ENCODE measurements at places on chromosomes 2 and 18.

GRCh38 chr2:47690132-47690531, 92.8 kb upstream of the MSH6 start:
- DNase-seq = no peak

DNA sequence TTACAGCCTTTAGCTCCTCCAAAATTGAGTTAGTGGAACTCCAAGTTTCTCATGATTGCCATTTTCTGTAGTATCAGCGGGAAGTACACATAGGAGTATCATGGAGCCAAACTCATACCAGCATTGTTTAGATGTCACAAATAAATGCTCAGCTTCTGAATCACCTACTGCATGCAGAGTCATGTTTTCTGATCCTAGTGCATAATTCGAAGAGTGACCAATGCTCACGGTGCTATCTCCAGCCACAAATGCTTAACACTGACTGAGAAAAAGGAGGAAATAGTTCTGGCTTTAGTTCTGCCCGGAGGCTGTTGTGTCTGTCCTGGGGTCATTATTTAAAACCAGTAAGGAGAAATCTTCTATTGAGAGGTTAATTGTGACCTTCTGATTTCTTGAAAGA, 45.4 kb upstream of the LRATD1 start:
- DNase-seq = no peak

GRCh38 chr2:167550448-167550847, 662.2 kb downstream of the XIRP2 start:
- DNase-seq = peak; percentile 31

DNA sequence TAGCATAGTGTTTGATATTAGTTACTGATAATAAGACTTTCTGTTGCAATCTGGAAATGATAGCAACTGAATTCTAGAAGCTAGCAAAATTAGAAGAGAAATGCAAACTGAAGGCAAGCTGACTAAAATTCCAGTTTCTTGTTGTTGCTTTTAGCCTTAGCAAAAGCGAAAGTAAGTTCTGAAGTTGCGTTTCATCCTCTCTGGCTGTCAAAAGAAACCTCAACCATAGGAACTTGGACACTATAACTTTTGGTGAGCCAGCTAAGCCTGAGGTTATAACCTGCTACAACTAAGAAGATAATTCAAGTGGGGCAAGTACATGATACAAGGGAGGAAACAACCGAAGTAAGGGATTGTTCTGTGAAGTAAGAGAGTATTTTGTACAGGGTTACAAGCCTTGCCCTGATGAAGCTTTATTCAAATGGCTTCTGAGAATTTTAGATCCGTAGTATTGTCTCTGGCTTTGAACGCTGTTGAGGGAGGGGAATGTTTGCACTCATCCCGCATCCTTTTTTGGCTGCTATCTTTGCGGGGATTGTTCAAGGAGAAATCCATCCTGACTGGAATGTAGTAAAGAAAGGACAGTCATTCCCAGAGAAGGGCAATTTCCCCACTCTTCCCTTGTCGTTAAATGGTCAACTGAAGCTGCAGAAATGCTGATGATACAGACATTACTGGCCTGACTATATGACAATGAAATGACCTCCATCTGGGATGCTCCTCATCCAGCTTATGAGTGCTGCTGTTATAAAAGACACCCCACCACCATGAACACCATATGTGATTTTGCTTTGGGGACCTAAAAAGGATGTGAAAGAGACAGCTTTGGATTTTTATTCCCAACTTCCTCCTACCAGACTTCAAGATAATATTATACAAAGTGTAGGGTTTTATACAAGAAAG, 7.0 kb upstream of the TMX3 start:
- no peak for DNase-seq

- DNase-seq = no peak
Measured at GRCh38 chr18:73683409-73684238, 464.0 kb downstream of the FBXO15 start.

- no peak for DNase-seq
Measured at GRCh38 chr2:177496921-177497320, 104.3 kb downstream of the AGPS start.

DNA sequence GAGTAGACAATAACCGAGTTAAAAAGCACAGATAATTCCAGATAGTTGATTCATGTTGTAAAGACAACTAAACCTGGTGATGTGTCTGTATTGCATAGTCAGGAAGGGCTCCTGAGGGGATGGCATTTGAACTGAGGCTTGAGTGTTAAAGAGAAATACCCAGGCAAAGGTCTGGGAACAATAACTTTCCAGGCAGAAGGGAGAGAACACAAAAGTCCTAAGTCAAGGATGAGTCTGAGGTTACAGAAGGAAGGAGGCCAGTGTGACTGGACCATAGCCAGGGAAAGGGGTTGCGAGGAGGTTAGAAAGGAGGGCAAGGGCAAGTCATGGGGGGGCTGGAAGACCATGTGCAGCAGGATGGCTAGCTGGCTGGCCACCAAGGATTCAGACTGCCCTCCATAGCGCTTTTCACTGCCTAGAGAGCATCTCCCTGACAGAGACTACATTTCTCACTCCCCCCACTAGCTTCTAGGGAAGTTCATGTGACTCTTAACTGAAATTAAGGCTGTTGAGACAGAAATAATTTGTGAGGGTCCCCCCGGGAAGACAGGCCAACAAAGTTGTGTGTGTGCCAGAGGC, 135.5 kb upstream of the CREB1 start:
- DNase-seq = no peak

DNA sequence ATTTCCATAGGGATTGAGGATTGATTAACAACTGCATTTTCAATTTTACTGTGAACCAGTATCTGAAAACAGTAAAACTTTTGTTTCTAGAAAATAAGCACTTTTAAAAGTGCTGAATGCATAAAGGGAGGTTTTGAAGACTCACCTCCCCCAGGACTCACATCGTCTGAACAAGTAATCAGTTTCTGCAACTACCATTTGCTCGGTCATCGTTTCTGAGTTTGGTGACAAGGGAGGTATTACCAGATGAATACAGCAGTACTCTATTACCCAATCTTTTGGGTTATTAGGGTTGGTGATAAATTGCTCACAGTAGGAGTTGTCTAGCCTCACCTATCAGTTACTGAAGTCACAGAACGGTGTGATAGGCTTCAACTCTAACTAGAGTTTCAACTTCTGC, 234.5 kb upstream of the FN1 start:
- no peak for DNase-seq

GRCh38 chr18:76518123-76518859, 23.2 kb upstream of the ZNF516 start:
- DNase-seq = no peak

GRCh38 chr2:181954538-181954883, 31.1 kb upstream of the PPP1R1C start:
- no peak for DNase-seq

- no peak for DNase-seq
Measured at GRCh38 chr2:180842461-180842860, 137.9 kb upstream of the UBE2E3 start.

- no peak for DNase-seq
Measured at GRCh38 chr2:114083717-114084387, 194.0 kb downstream of the ACTR3 start.

GRCh38 chr2:128374001-128374710, 55.5 kb upstream of the HS6ST1 start:
- DNase-seq = no peak

- DNase-seq = no peak
Measured at GRCh38 chr2:230262246-230262645, 36.7 kb downstream of the SP140 start.

- DNase-seq = no peak
Measured at GRCh38 chr2:177579486-177580036, 187.0 kb downstream of the AGPS start.

GRCh38 chr2:65276609-65277008, 49.0 kb downstream of the ACTR2 start:
- no peak for DNase-seq

- DNase-seq = no peak
Measured at GRCh38 chr18:10591896-10592295, 66.1 kb downstream of the NAPG start.

GRCh38 chr2:14632133-14632936, at the start of gene LRATD1:
TSS of gene LRATD1 (plus strand) at chr2:14632717. CDS start at chr2:14633980, 1,263 bp downstream.
- DNase-seq = peak; percentile 90

DNA sequence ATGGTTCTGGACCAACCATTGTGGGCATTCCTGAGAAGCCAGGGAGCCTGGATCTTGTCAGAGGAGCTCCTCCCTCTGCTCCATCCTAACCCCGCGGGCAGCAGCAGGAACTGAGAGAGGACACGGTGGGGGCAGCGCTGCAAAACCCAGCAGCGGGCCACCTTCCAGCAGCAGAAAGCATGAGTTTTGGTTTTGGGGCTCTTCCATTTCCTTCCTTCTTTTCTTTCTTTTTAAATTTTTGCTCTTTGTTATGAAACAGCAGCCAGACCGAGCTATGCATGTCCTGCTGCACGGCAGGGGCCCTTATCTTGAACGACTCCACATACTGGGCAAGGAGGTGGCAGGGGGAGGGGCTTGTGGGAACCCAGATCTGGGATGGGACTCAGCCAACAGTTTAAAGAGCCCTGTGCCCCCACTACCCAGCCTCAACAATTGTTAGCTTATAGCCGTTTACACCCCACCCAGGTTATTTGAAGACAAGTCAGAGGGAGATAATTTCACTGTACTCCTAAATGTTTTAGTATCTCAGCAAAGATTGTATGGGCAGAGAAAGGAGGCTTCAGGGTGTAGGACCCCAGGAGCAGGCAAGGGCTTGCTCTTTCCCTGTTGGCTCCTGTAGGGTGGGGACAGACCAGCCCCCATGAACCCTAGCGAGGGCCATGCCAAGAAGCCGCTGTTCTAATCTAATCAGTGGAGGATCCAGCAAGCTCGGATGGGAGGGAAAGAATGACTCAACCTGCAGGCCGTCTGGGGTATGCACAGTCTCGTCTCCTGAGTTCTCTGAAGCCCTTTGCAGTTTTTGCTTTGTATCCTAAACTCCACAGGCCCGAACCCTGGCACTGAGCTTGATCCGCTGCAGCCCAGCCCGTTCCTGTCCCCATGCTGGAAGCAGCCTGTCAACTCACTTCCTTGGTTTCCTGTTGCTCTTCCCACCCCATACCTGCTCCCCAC, 75.3 kb downstream of the LRRFIP1 start:
- DNase-seq = no peak

- no peak for DNase-seq
Measured at GRCh38 chr2:168889635-168890005, 610 bp downstream of the SPC25 start.

GRCh38 chr2:190875891-190876290, 4.7 kb upstream of the GLS start:
- no peak for DNase-seq

GRCh38 chr2:46041434-46041833, 255.8 kb upstream of the EPAS1 start:
- DNase-seq = no peak

GRCh38 chr2:3122525-3122924, 255.1 kb downstream of the EIPR1 start:
- DNase-seq = no peak

GRCh38 chr2:98295721-98296414, 50.4 kb upstream of the CNGA3 start:
- DNase-seq = no peak

DNA sequence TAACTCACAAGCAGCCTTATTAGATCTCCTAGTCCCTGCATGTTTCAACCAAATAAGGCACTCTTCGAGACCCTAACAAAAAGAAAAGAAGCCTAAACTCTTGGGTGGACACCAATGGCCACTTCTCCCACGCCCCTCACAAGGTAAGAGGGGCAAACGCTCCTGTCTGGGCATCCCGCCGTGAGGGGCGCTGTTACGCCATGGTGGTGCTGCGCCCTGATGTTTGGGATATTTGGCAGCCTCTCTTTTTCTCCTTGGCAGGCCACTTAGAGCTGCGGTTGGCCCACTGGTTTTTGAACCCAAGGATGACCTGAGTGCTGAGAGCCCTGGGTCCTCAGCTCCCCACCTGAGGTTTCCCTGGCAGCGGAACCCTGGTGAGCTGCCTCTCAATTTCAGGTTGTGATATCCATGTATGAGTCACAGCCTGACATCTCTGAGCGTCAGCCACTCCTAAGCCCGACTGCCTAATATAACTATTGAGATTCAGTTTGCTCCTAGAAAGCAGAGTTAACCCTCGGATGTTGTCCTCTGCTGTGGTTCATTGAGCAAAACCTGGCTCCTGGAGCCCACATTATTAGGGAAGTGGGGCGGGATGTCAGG, 103.3 kb downstream of the COL6A3 start:
- DNase-seq = no peak

GRCh38 chr2:39484620-39485495, 47.8 kb upstream of the MAP4K3 start:
- DNase-seq = no peak

DNA sequence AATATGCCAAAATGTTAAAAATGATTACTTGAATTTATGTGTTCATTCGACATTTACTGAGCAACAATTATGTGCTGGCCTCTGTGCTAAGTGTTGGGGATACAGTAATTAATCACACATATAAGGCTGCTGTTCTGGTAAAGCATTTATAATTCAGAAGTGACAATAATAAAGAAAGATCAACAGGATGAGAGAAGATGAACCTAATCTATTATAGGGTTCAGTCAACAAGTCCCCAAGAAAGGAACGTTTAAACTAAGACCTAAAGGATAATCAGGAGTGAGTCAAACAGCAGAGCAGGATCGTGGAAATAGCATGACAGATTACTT, 60.1 kb upstream of the COX7A2L start:
- DNase-seq = no peak

DNA sequence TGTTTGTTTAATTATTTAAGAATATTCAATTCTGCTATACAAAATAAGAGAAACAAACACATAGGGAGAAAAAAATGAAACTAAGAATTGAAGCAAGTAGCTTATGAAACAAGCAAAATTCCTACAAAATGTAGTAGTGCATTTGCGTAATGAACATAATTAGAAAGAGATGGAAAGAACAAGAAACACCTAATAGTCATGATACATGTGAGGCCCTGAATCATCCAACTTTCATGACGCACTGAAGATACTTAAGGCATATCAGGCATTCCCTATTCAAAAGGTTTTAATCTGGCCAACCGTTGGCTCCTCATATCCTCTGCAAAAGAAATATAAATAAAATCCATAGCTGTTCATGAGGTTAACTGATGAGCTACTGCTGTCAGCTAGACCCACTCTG, 14.5 kb upstream of the NAB1 start:
- no peak for DNase-seq

DNA sequence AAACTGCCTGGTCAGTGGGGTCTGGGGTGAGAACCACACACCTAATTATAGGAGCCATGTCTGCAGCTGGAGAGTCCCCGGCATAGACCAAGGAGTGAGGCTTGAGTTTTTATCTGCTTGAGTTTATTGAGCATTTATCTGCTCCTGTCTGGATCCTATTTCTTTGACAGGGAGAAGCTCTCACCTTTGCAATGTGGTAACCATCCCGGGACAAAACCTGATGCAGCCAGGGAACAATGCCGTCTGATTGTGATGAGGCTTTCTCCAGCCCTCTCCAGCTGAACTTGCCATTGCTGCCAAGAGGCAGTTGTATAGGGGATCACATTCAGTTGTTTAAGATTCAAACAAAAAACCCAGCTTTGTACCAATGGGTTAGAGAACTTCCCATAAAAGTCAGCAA, 324.4 kb downstream of the TSN start:
- DNase-seq = no peak

- no peak for DNase-seq
Measured at GRCh38 chr2:3778851-3779495, 75.6 kb downstream of the DCDC2C start.

- DNase-seq = peak; percentile 81
Measured at GRCh38 chr2:28325567-28326468, 66.8 kb upstream of the FOSL2 start.

All from COR-L47 (cell line).